DND-41 (cell line): ENCODE measurements at places on chromosomes 12 and 14.

DNA sequence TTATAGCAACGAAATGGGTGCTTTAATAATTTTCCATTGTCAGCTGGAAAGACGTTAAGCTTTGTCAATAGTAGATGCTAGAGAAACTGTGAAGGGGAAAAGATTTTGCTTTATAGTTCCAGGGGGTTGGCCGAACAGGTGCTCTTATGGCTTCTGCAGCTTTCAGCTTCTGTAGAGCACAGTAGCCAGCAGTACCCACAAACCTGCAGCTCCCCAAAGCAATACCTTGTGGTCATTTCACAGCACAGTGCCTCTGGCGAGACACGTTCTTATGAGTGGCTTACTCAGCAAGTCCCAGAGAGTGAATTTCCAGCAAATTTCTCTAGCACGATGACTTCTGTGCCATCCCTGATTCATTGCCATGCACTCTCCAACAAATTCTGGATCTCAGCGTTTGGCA lies 416.3 kb upstream of the ATP2B1 start:
- no peak for DNase-seq

DNA sequence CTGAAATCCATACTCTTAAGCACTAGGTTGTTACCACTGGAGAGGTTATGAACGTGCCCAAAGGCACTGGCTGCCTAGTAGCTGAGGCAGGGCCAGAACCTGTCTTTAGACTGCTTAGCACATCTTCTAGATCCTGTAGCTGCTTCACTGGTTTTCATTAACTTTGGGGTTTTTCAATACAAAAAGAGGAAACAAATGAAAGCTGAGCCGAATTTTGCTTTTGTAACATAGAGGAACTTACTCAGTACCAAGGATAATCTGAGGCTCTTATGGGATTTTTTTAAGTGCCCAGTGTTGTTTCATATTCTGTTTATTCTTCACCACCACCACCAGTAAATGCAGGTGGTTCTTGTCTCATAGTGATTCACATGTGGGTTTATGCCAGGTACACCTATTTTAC lies 396.1 kb downstream of the RAD51B start:
- DNase-seq = no peak

GRCh38 chr12:109512608-109513007 lies 35.2 kb downstream of the UBE3B start:
- no peak for DNase-seq

DNA sequence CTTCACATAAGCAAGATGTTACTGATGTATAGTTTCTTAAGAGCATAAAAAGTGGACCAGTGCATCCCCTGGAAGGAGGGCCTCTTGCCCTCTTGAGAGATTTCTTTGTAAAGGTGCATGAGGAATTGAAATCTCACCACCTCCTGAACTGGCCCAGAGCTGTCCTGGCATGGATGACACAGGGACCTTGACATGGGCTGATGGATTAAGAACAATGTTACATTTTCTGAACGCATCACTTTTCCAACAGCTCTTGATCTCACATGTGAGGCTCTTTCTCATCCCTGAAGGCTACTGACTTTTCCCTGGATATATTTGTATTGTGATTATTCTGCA lies 360.4 kb downstream of the RGS6 start:
- DNase-seq = no peak

DNA sequence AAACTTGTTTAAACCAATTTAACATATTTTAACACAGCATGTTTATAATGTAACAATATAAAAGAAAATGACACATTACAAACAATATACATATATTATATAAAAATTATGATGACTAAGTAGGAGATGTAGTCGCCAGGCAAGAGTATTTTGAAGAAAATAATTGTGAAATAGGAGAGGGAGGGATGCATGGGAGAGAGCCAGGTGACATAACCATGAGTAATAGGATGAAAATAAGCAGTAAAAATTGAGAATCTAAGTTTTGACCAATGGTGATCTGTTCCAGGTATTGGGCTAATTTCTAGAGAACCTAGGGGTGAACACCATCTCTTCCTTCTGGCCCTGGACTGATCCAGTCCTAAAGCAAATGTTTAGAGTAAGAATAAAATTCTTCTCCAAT lies 315.2 kb upstream of the G2E3 start:
- DNase-seq = no peak

- DNase-seq = no peak
Observed at GRCh38 chr14:101110729-101111619, 207.5 kb upstream of the RTL1 start.

DNA sequence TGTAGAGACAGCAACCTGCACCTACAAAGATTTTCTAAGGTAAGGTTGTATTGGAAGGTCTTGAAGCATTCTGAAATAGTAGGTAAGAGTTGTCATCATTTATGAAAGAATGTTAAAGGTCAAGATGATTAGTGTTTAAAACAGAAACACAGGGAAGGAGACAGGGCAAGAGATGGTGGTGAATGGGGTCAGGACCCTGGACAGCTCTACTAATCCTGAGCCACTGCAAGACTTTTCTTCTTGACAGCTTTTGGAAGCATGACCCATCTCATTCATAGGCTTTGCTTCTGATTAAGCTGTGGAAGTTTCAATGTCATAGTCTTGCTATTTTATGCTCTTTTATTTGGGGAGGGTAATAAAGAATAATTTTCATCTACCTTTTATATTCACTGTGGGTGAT lies 75.5 kb upstream of the CAND1 start:
- peak; percentile 48 for DNase-seq

GRCh38 chr12:132493482-132494178 lies 3.7 kb downstream of the FBRSL1 start:
- no peak for DNase-seq

- no peak for DNase-seq
Observed at GRCh38 chr14:95062946-95063345, 94.4 kb downstream of the DICER1 start.

DNA sequence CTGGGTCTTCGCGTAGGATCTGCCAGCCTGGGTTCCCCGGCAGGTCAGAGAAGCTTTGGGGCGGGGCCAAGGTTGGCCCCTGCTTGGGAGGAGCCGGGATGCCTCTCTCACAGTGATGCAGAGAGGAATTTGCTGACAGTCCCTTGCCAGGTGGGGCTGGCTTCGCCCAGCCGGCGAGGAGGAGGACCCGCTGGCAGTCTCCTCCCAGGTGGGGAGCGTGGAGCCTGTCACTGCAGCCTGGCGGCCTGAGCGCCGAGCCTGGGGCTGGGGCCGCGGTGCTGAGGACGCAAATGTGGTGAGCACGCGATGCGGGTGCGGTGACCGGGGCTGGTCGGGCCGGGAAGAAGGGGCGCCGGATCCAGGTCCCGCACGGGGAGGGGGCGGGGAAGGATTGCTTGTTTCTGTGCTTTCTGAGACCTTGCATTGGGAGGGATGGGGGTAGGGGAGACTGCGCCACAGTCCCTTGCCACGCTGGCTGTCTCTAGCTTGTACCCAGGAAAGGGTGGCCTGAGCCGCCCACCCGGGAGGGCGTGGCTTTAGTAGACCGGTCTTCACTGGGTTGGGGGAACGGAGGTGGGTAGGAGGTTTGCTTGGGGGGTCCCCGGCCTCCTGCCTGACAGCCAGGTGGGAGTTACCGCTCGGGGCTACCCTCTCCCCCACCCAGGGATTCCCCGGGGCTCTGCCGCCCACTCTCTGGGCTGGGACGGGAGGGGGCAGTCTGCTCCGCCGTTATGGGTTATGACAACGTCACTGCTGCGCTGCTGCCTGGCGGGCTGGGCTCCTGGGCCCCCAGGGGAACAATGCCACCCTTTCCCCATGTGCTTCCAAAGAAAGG lies at the start of gene TMEM63C:
TMEM63C (plus strand) TSS at position 196 of the 835 bp plus-strand sequence. CDS start 37,016 bp downstream, outside the sequence.
- peak; percentile 25 for DNase-seq
